NCI-H187 treated with DMSO at 0.1 percent for 48 hours (cell line): ENCODE measurements at places on chromosomes 6 and 20.

GRCh38 chr6:14459315-14459714 lies 341.7 kb downstream of the CD83 start:
- DNase-seq, result no peak

GRCh38 chr6:76435174-76435573 lies 362.7 kb upstream of the IMPG1 start:
- DNase-seq, result no peak

DNA sequence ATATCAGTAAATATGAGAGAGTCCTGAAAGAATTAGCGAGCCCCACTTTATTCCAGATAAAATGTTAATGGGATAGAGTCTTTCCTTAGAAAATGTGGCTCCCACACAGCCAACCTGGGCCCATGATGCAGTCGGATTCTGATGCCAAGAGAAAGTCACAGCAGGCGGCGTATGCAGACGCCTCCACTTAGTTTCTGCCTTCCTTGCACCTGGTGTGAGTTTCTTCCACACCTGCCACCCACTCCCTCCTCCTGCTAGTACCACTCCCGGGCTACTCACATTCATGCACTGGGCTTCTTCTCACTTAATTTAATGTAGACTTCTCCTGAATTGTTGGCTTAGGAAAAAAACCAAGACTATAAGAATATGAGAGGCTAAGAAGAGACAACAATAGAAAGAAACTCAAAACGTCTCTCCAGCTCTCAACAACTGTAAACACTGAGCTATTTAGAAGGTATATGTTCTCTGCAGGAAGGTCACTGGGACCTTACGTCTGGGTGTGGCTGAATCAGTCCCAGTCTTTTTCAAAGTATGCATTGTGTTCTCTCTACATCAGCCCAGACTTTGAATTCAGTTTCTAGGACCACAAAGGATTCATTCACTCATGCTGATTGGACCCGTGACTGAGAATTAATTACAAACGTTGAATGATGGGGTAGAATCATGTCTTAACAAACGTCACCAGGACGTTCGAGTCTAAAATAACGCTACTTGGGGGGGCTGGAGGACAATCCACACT lies 70.4 kb downstream of the GCNT2 start:
- no peak for DNase-seq

- no peak for DNase-seq
Measured at GRCh38 chr6:129893640-129894039, 32.5 kb upstream of the TMEM244 start.

DNA sequence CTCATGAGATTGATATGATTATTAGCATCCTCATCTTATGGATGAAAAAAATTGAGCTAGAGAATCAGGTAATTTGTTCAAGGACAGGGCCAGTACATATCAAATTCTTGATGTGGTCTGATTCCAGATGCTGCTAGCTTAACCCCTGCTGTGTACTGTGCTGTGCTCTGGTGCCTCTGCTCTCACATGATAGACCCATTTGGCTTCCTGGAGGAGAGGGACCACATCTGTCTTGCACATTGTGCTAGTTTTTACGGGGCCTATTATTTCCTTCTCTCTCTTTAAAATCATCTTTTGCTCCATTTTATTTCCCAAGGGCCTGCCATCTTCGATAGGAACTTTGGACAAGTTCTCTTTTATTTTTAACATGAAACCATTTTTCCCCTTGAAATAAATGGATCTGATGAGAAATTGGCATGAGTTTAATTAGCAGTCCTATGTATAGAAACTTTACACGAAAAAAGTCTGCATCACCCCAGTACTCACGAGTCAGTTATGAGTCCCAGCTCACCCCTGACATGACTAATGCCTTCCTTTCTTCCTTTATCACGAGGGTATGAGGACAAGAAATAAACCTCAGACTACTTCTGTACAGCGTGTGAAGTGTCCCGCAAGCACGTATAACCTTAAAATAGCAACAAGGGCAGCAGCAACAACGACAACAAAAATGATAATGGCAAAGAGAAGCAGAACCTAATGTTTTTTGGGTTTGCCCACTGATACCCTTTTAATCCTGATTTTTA lies 26.5 kb downstream of the CD109 start:
- DNase-seq, result no peak

GRCh38 chr6:147285087-147285855 lies 81.1 kb downstream of the STXBP5 start:
- DNase-seq, result no peak

GRCh38 chr6:142359271-142359960 lies 57.6 kb downstream of the ADGRG6 start:
- DNase-seq, result no peak

DNA sequence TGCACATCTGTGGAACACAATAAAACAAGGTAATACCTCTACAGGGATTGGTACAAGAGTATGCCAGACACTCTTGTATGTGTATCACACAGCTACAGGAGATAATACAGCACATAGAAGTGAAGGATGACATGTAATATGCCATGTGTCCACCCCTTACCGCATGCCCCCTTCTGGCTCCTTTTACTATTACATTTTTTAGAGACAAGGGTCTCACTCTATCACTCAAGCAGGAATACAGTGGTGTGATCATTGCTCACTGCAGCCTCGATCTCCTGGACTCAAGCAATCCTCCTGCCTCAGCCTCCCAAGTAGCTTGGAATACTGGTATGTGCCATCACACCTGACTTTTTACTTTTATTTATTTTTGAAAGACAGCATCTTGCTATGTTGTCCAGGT lies 4.2 kb upstream of the NCR3 start:
- no peak for DNase-seq

GRCh38 chr6:14881398-14881797 lies 364.5 kb upstream of the JARID2 start:
- DNase-seq, result no peak

DNA sequence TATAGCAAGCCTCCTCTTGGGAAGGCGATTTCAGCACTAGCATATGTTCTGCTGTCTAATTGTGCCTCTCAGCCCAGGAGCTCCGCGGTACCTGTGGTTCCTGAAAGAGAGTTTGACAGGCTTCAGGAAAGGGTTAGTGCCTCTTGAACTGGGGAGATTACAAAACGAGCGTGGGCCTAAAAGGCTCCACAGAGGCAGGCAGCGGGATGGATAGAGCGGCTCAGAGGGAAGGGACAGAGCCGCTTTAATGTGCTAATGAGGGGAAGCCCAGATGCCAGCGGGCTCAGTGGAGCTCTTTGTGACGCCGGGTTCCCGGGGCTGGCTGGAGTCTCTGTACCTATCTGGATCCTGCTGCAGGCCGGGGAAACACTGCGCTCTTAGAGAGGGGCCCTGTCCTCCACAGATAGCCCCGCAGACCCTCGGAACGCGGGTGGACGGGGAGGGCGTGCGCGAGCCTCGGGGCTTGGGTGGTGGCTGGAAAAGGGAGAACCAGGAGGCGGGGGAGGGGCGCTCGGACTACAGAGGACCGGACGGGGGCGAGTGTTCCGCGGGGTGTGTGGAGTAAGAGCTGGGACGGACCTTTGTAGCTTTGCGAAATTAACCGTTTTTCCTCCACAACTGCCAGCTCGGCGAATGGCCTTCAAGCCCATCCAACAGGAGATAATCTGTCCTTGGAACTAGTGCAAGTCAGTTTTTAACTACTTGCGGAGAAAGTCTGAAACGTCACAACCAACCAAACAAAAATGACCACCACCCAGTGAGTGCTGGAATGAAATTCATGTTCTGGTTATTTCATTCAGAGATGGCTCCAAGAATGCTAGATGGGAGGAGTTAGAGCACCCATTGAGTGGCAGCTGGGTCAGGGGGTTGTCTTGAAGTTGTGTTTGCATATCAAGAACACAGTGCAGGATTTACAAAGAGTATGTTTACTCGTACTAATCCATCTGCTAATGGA lies 13.0 kb downstream of the SLC35F1 start:
- DNase-seq, result no peak

DNA sequence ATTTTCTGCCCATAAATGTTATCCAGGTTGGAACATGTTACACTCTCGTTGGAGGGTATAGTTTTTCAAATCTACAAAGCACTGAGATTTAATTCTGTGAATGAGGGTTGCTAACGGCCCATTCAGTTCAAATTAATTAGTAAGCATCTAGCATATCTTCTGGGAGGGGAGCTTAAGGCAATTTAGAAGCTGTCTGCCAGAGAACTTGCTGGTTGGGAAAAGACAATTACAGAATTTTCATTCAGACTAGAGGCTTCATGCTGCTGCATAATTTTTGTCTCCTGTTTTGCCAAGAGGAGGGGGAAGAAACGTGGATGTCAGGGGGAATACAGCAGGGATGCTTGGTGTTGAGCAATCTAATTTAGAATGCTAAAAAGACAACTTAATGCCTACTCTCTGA lies 268.3 kb upstream of the FAM83B start:
- no peak for DNase-seq

GRCh38 chr20:57153238-57153905 lies 113.1 kb downstream of the BMP7 start:
- no peak for DNase-seq

DNA sequence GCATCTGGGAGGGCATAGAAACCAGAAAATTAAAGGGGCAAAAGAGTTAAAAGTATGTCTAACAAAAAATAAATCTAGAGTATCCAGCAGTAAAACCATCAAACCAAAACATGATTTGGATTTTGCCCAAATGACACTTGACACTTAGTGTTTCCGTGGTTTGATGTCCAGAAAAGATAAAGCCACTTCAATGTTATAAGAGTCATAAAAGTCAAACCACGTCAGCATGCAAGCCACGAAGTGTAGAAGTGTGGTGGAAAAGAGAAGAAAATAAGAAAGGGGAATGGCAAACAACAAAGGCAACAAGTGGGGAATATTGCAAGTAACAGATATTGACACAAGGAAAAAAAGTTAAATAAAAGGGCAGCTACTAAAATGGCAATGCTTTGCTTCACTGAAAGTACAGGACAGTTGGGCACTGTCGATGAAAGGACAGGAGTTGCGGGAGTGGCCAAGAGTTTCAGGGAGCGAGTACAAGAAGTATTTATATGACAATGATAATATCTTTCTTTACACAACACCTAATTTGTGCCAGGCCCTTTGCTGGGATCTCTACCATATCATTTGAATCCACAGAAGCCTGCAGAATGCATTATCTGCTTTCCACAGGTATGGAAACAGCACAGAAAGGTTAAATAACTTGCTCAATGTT lies 6.3 kb upstream of the HDDC2 start:
- no peak for DNase-seq

DNA sequence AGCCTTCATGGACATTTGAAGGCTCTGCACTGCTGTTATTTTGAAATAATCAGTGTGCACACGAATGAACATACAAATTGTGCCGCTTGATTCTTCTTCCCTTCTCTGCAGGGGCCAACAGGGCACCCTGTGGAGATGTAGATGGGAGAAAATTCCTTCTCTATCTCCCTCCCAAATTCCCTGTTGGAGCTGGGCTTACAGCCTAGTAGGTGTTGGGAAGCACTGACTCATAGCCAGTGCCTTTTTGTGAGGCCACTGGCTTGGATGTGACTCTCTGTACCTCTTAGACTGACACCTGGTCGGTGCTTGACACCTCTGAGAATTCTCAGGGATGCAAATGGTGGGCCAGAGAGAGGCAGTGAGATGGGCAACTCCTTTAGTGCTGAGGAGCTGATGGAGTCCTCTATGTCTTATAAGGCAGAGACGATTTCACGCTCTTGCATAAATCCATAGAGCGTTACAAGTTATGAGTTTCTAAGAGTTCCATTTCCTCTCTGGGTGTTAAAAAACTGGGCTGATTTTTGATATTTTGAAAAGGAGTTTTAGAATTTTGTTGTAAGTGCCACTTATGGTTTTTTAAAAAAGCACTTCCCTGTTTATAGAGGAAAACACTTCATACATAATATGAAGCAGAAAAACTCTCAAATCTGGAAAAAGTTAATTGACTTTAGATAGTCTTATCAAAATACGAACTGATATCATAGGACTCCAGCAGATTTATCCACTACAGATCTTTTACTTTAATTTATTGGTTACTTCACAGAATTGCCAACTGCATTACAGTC lies 89.8 kb upstream of the MAP3K7 start:
- no peak for DNase-seq
